ENCODE measurements at places on chromosomes 2 and 18.

- no peak for DNase-seq
Observed at GRCh38 chr2:26312471-26312870, 33.5 kb upstream of the SELENOI start.

- DNase-seq: no peak
Observed at GRCh38 chr18:37570336-37570930, 4.8 kb upstream of the CELF4 start.

GRCh38 chr18:46013484-46014189, 46.5 kb upstream of the EPG5 start:
- no peak for DNase-seq

DNA sequence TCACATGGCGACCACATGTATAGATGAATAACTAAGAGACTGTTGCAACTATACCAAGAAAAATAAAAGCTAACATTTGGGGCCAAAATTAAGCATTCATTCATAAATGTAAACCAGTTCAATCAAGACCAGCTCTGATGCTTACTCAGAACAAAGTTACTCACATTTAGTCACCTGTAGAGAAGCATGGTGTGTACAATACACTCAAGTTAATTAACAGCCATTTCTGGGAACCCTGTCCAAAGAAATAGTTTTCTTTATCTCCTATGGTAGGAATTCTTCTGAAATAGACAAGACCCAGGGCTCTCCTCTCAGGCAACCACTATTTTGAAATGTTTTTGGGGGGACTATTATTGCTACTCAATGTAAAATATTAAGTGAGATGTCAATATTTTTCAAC, 1.6 kb downstream of the SCN3A start:
- no peak for DNase-seq

DNA sequence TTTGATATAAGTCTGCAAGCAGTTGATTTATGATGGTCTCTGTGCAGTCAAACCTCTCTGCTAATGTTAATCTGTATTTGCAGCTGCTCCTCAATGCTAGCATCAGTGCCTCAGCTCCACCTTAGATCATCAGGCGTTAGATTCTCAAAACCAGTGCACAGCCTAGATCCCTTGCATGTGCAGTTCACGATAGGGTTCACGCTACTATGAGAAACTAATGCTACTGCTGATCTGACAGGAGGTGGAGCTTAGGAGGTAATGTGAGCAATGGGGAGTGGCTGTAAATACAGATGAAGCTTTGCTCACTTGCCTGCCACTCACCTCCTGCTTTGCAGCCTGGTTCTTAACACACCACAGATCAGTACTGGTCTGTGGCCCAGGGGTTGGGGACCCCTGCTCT, 18.4 kb downstream of the RBKS start:
- DNase-seq: no peak

DNA sequence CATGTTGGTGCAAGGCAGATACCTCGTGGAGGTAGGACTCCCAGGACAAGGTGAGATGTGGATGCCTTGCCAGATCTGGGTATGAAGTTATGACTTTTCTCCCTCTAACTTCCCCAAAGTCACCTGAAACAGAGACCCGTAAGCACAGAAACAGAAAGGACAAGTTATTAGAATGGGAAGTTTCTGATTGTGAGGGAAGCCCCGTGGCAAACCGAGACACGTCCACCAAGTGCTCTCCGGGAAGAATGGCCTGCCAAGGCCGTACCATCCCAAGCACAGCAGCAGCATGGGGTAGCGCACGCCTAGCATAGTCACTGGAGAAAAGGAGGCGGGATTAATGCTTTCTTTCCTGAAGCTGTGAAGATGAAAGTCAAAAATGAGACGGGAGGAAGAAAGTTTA, 110.6 kb downstream of the ZNF532 start:
- no peak for DNase-seq

GRCh38 chr2:172398440-172398839, 28.9 kb upstream of the ITGA6 start:
- DNase-seq: no peak

DNA sequence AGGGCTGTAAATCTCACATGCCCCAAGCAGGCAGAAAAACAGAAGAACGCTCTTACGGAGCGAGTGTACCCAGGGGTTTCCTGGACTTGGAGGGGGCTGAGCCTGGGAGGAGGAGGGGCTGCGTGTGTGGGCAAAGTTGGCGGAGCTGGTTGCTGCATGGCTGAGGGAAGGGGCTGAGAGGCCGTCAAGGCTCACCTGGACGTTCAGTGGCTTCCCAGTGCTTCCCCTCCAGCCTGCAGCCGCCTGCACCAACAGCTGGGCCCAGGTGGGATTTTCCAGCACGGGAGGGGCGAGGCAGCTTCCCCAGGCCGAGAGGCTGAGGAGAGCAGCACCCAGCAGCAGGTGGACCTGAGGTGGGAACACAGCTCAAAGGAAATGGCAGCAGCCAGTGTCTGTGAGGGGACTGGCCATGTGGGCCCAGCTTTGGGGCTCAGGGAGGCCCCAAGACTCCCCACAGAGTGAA, 70.6 kb upstream of the CTDP1 start:
- no peak for DNase-seq

DNA sequence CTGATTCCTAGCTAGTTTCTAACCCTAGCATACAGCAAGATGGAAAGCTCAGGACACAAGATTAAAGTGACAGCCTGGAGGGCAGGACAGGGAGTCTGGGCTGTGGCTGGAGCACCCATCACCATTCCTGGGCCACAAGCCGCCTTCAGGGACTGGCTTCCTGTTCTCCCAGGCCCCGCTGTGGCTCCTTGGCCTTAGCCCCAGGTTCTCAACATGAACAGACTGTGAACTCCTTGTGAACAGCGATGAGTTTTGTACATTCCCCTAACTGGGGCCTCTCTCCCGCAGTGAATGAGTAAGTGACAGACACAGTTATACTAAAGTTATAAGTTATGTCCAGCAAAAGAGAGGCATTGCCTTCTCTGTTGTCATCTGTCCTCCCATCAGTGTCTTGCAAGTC, 35.9 kb upstream of the SLC14A1 start:
- DNase-seq: no peak

GRCh38 chr2:160752475-160753330, 259.1 kb upstream of the RBMS1 start:
- no peak for DNase-seq

GRCh38 chr2:36071698-36072097, 283.9 kb upstream of the CRIM1 start:
- DNase-seq: no peak

- DNase-seq: no peak
Observed at GRCh38 chr2:162888652-162889051, 50.1 kb upstream of the KCNH7 start.

GRCh38 chr2:208546107-208546506, 139.5 kb downstream of the PTH2R start:
- DNase-seq: no peak

DNA sequence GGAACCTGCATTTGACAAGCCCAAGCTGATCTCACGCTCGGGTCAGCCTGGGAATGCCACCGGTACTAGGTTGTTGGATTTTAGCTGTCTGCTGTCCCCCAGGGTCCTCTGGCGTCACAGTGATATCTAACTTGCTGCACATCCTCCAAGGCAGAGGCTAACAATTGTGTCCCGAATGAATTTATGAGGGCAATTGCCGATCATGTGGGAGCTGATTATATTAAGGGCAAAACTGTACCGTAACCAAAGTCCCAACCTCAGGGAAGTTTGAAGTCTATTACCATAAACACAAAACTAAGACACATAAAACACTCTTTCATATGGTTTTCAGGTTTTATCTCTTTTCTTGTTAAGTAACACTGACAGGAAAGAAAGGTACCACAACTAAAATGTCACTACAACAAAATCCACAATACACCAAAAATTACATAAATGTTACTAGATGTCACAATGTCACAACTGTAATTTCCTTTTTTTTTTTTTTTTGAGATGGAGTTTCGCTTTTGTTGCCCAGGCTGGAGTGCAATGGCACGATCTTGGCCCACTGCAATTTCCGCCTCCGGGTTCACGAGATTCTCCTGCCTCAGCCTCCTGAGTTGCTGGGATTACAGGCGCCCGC, 6.7 kb downstream of the UXS1 start:
- no peak for DNase-seq

DNA sequence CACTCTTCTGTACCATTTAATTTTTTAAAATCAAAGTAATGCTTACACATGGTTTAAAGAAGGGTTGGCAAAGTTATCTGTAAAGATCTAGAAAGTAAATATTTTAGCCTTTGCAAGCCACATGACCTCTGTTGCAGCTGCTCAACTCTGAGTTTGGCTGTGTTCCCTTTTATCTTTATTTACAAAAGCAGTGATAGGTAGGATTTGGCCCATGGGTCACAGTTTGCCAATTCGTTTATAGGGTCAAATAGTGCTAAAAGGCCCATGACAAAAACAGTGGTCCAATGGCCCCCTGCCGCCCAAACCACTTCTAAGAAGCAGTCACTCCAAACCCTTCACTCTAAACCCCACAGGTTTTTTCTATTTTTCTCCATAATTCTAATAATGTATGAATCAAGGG, 124.8 kb downstream of the PARD3B start:
- no peak for DNase-seq

- DNase-seq: no peak
Observed at GRCh38 chr2:224601923-224602322, 16.8 kb upstream of the CUL3 start.
